ENCODE measurements at places on chromosomes 2 and 18. TPM values are rescaled to one million over a fixed set of nuclear protein-coding genes. Genes with fewer than 3 reads are reported as not detected.

The MC5R gene
- not detected for total RNA-seq

DNA sequence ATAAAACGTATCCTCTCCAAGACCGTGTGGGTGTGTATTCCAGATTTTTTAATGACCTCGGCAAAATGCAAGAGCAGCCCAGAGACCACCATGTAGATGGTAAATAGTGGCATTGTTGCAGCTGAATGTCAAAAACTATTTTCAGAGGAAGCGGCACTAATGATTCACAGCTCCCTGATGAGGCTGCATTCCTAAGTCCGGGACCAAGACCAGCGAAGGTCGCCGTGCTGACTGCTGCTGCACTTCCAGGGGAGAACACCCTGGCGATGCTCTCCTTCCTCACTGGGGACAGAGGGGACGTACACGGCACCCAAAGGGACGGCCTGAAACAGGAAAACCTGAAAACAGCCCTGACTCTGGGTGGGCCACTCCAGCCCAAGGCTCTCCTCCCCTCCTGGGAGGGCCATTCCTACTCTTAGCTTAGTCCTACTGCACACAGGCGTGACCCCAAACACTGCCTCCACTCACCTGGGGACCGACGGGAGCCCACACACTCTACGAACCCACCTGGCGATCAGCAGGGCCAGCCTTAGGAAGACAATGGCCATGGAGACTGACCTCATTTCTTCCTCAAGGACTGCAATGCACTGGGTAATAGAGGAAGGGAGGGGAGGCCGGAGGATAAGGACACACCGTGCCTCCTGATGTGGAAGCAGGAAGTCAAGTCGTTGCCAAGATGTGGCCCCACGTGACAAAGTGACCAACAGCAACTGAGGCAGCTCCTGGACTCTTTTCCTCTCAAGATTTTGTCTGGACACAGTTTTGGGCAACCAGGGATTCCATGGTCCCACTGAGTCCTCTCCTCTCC lies 82.8 kb downstream of the ZNF516 start:
- peak; percentile 49 for DNase-seq

DNA sequence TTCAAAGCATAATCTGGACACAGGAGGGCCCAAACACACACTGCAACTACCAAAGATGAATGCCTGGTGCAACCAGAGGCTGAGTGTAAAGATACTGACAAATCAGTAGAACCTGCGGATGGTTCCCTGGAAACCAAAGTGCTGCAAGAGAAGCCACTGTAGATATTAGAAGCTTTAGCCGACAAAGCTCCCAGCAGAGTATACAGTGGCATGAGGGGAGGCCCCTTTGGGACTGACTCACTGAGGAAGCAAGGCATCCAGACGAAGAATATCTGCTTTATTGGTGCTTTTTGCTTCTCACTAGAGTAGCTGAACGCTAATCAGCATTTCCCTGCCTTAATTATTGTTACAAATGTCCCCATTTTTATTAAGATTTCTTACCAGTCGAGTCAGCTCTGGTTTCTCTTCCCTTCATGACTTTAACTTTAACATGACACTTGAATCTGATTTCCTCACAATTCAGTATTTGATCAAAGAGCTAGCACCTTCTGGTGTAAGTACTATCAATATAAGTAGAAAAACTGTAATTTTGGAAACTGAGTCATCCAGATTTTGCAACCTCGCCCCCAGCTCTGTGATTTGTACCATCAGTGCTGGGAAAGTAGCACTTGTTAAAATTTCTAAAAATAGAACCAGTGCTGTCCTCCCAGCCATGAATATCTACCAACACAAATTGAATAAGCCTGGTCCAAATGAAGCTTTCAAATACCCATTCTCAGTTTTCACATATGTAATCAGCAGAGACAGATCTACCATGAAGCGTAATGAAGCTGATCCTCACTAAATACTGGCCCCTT lies 34.2 kb downstream of the FIGN start:
- DNase-seq, result no peak

- no peak for DNase-seq
Observed at GRCh38 chr2:226124548-226125011, 675.0 kb downstream of the IRS1 start.

The CREG2 gene
- total RNA-seq, result 4.2 TPM

- DNase-seq, result no peak
Observed at GRCh38 chr2:127879899-127880298, 5.9 kb downstream of the AMMECR1L start.

DNA sequence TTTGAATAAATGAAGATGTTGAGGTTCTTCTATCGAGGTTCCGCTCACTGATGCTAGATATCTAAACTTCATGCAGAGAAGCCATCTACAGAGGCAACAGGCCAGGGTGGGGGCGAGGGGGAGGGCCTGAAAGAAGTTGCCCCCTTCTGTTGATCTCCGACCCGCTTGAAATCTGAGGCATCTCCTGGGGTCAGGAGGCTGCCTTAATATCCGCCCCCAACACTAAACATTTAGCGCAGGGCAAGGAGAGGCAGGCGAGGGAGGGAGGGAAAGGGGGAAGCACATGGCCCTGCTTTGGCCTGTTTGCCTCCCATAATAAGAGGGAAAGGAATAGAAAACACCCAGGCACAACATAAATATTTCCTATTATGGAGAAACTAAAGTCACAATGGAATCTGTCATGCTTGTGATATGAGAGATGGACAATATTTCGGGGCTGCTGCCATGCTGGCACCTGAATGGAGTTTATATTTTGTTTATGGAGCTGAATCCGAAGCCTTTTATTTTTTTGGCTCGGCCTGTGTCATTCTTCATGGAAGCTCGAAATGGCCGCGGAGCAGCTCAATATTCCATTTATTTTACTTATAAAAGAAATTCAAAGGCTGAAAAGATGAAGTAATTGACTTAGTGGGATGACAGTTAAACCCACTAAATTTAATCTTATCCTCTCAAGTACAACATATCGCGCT lies 221.1 kb downstream of the INSIG2 start:
- no peak for DNase-seq

The SAG gene
- total RNA-seq, result 0.43 TPM

The GAREM2 gene
- total RNA-seq, result 16.9 TPM

GRCh38 chr18:40365526-40365925 lies 1589.5 kb upstream of the PIK3C3 start:
- no peak for DNase-seq

GRCh38 chr2:191048073-191048472 lies 34.1 kb upstream of the STAT1 start:
- DNase-seq, result no peak

- no peak for DNase-seq
Observed at GRCh38 chr2:6314218-6314960, 551.3 kb downstream of the CMPK2 start.

The POTEF gene
- total RNA-seq, result 25.0 TPM

- no peak for DNase-seq
Observed at GRCh38 chr2:240832921-240833494, 13.0 kb upstream of the KIF1A start.

DNA sequence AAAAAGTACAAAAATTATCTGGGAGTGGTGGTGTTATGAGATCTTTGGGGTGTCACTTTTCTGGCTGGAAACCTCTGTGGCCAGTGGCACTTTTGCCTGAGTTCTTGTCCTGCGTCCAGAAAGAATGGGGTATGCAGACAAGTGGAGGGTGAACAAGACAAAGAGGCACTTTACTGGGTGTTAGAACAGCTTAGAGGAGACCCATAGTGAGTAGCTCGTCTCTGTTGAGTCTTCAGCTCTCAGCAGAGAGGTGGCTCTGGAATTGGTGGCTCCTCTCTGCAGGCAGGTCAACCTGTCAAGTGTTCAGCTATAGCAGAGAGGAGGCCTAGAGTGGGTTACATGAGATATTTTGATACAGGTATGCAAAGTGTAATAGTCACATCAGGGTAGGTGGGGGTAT lies 26.1 kb downstream of the CRYGD start:
- no peak for DNase-seq

The FKBP1B gene
- 23.0 TPM for total RNA-seq

- no peak for DNase-seq
Observed at GRCh38 chr2:84029903-84030575, 429.0 kb downstream of the SUCLG1 start.

The GCKR gene
- 0.65 TPM for total RNA-seq

DNA sequence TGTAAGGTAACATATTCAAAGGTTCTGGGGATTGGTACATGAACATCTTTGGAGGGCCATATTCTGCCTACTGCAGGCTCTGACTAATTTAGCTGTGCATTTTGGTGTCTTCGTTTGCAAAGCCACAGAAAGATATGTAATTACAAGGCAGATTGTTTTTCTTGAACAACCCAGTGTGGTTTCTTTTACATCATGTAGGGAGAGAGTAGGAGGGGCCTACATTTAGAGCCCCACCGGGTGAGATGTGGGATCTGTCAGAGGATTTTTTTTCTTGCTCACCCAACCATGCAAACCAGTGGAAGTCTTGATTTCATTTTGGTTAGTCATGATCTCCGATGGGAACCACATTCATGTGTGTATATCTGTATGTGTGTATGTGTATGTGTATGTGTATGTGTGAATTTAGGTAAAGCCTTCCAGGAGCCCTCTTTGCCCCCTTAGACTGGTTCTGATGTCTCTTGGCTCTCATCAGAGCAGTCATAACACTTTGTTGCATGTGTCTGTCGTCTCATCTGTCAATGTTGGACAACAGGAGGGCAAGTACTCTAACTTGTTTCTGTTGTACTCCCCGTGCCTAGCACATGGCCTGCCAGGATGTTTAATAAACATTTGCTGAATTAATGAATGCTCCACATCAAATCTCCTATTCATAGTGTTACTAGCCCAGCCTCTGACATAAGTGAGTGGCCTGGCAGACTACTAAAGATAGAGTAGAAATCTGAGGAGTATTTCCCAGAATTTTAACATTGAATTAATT lies 239.9 kb downstream of the MTX2 start:
- no peak for DNase-seq

The GFPT1 gene
- total RNA-seq, result 83.6 TPM

DNA sequence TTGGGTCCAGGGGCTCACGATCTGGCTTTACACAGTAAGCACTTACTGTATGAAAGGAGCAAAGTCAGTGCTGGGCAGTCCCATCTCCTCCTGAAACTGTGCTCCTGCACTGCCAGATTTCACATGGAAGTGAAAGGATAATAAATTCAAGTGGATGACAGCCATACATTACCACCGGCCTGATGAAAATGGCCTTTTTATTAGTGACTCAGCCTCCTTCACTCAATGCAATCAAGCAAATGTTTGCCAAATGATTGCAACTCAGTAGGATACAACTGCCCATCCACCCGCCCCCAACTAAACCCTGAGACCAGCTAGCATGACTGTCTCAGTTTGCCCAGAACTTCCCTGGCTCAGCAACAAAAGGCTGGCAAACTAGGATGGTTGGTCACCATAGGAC lies 77.1 kb downstream of the MYO5B start:
- DNase-seq, result no peak

DNA sequence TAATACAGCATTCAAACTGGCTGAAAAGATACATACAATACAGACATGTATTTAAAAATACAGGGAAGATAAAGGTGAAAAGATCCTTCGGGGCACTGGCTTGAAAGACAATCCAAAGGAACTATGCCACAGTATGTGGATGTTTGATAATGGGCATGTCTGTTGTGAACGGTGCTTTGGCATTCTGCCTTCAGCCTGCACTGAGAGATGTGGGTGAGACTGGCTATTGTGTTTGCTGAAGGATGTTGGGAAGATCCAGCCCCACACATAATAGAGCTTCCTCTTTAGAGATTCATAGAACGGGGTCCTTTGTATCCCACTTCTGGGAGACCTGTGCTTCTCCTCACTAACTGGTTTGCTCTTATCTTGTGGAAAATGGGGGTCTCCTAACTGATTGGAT lies 65.1 kb upstream of the CXCR4 start:
- DNase-seq, result no peak

DNA sequence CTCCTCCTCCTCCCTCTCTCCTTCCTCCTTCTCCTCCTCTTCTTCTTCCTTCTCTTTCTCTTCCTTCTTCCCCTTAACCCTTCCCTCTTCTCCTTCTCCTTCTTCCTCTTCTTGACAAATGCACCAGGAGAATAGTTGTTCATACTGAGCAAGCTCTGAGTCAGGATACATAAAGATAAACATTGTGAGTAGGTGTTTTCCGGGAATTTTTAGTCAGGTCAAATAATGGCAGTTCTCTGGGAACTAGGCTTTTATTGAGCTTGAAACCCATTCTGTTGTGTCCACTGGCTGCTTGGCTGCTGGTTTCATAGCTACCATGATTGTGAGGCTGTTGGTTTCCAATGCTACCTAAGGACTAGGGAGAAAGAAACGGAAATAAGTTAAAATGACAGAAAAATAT lies 1144.7 kb upstream of the DDX18 start:
- DNase-seq, result no peak

DNA sequence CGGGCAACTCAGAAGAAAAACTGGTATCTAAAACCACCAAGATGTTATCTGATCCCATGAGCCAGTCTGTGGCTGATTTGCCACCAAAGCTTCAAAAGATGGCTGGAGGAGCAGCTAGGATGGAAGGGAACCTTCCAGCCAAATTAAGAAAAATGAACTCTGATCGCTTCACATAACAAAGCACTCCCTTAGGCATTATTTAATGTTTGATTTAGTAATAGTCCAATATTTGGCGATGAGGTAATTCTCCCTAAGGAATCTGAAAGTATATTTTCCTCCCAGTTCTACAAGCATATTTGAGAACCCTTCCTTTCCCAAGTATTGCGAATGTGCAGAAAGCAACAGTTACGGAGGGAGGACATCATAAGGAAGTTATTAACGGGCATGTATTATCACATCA lies 156.6 kb downstream of the KCNJ3 start:
- DNase-seq, result no peak

DNA sequence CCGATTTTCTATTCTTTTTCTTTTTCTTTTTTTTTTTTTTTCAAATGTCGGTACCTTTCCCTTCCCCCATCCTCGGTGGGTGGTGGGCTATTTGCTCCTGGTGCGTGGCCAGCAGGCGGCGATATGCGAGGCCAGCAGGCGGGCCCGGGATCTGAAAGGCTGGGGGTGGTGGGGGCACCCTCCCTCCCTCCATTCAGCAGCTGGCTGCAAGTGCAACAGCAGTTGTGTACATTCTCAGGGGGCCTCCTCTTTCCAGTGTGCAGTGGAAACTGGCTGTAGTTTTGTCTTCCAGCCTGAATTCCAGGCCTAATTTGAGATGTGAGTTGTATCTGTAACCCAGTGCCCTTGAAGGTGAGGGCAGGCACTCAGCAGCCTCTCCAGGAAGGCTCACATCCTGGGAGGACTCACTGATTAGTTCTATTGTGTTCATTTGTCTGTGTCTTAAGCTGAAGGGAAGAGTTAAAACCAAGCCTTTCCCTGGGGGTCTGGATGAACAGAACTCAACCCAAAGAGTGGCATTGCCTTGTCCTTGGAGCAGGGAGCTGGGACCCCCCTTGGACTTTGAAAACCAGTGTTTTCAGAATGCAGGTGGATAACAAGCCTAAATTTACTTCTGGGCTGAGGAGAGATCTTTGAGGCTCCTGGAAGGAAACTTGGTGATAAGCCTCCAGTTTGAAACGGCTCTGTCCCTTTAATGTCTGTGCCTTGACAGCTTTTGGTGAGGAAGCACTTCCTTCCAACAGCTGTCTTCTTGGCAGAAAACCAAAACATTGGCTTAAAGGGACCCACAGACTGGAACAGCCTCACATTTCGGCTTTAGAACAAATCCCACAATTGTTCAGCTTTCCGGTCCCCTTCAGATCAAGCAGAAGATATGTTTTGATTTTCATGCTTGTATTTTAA lies 3.3 kb downstream of the MYCN start:
- DNase-seq, result peak; percentile 79

The TRABD2A gene
- total RNA-seq, result 3.3 TPM

All from type B pancreatic cell (in vitro differentiated cells).